ENCODE measurements at places on chromosomes 4 and X.
A peak's percentile ranks its signal among the peaks of the same experiment; 100 is the strongest.

- H3K4me3 ChIP-seq, result peak overlapping the region; percentile 82
- peaks cover 16% of the 10 kb centered on the region for H3K4me1 ChIP-seq
- peaks cover 14% of the 10 kb centered on the region for H3K36me3 ChIP-seq
- no peaks in the 10 kb centered on the region for H3K27me3 ChIP-seq
Observed at GRCh38 chr4:82890528-82890900, 439 bp downstream of the SEC31A start.

DNA sequence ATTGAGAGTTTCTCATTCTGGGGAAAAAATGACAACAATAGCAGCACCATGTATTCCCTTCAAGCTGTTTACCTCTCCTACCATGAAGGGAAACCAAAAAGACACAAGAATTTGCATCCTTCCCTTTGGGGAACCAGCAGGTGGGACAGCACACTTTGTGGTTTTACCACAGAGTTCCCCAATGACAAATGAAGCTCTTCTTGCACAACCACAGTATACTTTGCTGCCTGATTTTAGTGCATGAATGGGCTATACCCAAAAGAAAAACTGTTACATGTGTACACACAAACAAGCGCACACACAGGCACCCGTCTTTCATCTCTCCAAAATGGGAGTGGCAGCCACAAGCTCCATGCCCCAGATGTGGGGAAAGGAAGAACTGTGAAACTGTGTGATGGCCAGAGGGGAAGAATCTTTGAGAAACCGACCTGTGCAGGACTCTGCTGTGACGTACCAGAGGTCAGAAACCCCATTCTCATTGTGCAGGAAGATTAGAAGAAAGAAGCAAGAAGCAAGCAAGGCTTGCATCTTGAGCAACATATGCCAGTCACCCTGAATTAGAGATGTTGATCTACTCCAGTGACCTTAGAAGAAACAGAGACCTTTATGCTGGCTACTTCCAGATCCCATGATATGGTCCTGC is 2.7 kb upstream of the MAML3 start:
- no peaks in the 10 kb centered on the region for H3K27me3 ChIP-seq
- H3K36me3 ChIP-seq, result no peaks in the 10 kb centered on the region
- no peak overlapping the region for H3K27ac ChIP-seq

DNA sequence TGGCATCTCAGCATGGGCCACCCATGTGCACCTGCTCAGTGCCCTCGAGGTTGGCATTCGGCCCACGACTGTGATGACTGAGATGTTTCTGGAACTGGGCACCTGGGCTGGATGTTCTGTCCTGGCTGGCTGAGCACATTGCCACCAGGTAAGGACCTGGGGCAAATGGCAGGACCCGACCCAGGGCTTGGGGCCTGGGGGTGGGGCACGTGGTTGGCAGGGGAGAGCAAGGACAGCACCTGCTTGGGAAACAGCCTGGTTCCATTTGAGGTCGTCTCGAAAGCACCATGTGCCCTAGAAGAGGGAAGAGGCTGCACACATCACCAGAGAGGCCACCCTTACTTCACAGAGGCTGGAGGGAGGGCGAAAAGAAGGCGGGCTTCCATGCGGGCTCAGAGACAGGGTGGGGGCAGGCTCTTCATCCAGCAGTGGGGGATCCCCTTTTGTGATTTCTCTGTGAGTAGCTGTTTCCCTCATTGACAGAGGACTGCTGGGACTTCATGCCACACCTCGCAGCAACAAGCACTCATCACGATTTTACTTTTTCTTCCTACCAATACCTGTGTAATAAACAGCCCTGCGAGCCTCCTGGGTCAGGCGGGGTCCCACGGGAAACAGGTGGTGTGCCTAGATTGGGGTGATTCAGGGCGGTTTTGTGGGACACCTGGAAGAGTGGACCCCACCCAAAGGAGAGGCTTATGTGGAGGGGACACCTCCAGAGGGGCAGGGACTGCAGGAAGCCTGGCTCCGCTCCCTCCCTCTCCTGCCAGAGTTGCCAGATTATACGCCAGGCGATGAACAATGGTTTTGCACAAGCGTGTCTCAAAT is 12.0 kb downstream of the TMEM187 start:
- no peak for DNase-seq
- H3K4me1 ChIP-seq, result peaks cover 49% of the 10 kb centered on the region
- H3K36me3 ChIP-seq, result no peaks in the 10 kb centered on the region
- H3K27ac ChIP-seq, result peak overlapping the region; percentile 25
- no peak overlapping the region for H3K4me3 ChIP-seq
- H3K27me3 ChIP-seq, result no peaks in the 10 kb centered on the region

DNA sequence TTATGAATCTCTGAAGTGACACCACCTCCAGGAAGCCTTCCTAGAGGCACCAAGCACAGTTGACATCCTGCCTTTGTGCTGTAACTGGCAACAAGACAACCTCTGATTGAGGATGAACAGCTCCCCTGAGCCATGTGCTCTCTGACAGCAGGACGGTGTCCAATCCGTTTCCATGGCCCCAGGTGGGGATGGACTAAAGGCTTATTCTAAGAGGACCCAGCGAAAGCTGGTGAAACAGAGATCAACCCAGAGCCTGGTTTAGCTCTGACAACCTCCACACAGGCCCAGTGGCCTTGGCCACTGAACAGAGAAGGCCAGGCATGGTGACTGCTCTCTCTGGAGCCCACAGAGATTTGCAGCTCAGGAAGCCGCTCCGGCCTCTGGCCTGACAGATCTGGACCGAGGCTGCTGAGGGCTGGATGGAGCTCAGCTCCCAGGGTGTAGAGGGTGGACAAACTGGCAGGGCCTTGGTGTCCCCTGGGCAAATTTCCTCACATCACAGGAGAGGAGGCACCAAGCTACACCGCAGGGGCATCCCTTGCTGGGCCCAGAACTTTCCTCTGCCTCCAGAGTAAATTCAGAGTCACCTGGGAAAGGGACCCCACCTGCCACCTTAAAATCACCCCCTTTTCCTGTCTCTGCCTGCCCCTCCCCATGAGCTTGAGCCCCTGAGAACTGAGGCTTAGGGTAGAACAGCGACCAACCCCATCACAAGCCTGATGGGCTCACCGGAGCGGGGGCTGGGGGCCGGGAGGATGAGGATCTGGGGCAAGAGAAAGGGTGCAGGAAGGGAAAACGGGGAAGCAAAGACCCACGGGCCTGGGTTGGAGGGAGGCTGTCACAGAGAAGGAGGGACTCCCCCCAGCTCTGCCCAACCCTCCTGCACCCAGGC is 40.2 kb downstream of the HMX1 start:
- no peak overlapping the region for H3K4me3 ChIP-seq
- peaks cover 17% of the 10 kb centered on the region for H3K27me3 ChIP-seq
- no peak overlapping the region for H3K27ac ChIP-seq
- no peak for DNase-seq
- H3K4me1 ChIP-seq, result no peaks in the 10 kb centered on the region
- H3K36me3 ChIP-seq, result no peaks in the 10 kb centered on the region

GRCh38 chrX:66012094-66012534 is 27.8 kb downstream of the VSIG4 start:
- no peaks in the 10 kb centered on the region for H3K27me3 ChIP-seq
- no peak overlapping the region for H3K4me3 ChIP-seq
- no peaks in the 10 kb centered on the region for H3K36me3 ChIP-seq
- H3K27ac ChIP-seq, result no peak overlapping the region
- no peak for DNase-seq

GRCh38 chrX:17674601-17675000 is 62.7 kb upstream of the SCML1 start:
- no peak overlapping the region for H3K4me3 ChIP-seq
- no peaks in the 10 kb centered on the region for H3K36me3 ChIP-seq
- no peaks in the 10 kb centered on the region for H3K27me3 ChIP-seq
- peak; percentile 8 for DNase-seq
- peaks cover 10% of the 10 kb centered on the region for H3K4me1 ChIP-seq

DNA sequence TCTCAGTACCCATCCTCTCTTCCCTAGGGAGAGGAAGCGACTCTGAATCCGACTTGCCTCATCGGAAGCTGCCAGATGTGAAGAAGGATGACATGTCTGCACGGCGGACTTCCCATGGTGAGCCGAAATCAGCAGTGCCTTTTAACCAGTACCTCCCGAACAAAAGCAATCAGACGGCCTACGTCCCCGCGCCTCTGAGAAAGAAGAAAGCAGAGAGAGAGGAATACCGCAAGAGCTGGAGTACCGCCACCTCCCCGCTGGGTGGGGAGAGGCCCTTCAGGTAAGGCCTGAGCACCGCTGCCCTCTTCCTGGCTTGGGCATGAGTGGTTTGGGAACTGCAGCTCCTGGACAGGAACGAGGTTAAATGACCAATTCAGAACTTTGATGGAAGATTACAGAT is 81.2 kb downstream of the LIMCH1 start:
- H3K4me1 ChIP-seq, result no peaks in the 10 kb centered on the region
- no peak overlapping the region for H3K4me3 ChIP-seq
- no peak overlapping the region for H3K27ac ChIP-seq
- no peaks in the 10 kb centered on the region for H3K36me3 ChIP-seq
- DNase-seq, result no peak
- no peaks in the 10 kb centered on the region for H3K27me3 ChIP-seq

GRCh38 chr4:6201580-6202091 is 1.3 kb upstream of the JAKMIP1 start:
- no peaks in the 10 kb centered on the region for H3K36me3 ChIP-seq
- DNase-seq, result peak; percentile 46
- H3K4me1 ChIP-seq, result no peaks in the 10 kb centered on the region
- peaks cover 91% of the 10 kb centered on the region for H3K27me3 ChIP-seq
- no peak overlapping the region for H3K27ac ChIP-seq
- H3K4me3 ChIP-seq, result no peak overlapping the region

GRCh38 chr4:126405369-126405982 is 1090.7 kb downstream of the FAT4 start:
- peak; percentile 41 for DNase-seq
- H3K36me3 ChIP-seq, result no peaks in the 10 kb centered on the region
- no peak overlapping the region for H3K4me3 ChIP-seq
- no peak overlapping the region for H3K27ac ChIP-seq
- no peaks in the 10 kb centered on the region for H3K27me3 ChIP-seq

DNA sequence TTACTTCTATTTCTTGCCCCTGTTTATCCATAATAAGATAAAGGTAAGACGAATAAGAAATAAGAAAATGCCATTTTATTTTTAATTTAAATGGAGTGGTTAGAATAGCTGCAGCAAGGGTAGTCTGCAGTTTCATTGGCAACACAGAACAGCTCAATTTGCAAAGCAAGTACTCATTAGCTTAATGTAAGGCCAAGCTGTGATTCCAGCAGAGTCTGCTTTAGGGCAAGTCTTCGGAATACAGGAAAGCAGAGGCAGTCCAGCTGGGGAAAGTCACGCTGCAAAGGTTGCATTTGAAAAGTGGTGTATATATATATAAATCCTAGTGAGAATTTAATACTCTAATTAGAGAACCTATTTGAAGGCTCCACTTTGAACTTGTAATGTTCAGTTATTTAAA is 59.0 kb downstream of the ANXA10 start:
- no peaks in the 10 kb centered on the region for H3K36me3 ChIP-seq
- H3K4me3 ChIP-seq, result no peak overlapping the region
- DNase-seq, result no peak
- no peak overlapping the region for H3K27ac ChIP-seq
- H3K4me1 ChIP-seq, result no peaks in the 10 kb centered on the region
- no peaks in the 10 kb centered on the region for H3K27me3 ChIP-seq

All from common myeloid progenitor, CD34-positive (primary cell).